ENCODE measurements at places on chromosomes 13 and 19.

GRCh38 chr19:4327877-4328242, 10.8 kb downstream of the STAP2 start:
- no peak for DNase-seq

DNA sequence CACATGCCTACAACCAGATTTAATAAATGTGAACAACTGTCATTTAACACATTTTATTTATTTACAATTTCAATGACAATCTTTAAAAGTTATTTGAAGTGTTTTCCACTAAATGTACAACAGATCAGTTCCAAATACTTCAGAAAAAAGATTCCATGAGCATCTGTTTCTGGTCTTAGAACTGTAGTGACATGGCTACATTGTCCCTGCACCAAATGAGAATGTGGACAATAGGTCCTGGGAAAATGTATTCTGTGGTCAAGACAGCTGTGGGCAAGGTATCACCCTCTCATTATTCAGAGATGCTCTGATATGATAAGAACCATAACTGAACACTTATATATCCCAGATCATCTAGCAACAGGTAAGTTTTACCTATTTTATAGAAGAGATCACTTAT, 43.7 kb downstream of the ELF1 start:
- no peak for DNase-seq

DNA sequence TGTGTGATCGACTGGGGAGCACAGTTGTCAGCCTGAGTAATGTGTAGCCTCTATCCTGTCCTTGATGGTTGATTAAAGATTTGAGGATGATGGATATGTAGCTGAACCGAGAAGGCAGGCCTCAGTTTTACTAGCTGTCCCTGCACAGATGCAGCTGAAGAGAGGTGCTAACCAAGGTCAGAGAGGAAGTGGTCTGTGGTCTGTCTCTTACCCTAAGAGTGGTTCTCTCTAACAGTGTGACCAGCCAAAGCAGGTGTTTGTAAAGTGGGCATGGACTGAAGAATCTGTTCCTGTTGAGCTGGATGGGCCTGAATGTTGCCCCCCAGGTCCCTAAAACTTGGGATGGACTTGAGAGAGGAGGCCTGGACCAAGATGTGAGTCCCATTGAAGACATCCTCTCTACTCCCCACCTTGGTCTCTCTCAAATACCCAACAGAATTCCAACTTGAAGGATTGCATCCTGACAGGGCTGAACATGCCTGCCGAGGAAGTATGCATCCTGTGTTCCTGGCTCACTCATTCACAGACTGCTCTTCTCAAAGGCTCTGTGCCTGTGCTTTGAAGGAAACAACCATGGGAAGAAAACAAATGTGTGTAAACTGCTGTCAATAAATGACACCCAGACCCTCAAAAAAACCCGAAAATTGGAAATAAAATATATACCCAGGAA, 223.8 kb downstream of the MAB21L1 start:
- DNase-seq, result no peak

GRCh38 chr13:113863524-113864272, at the start of gene GAS6:
TSS of gene GAS6 (minus strand) at chr13:113864076. CDS start at chr13:113863920, 156 bp downstream.
- DNase-seq, result peak; percentile 73

- no peak for DNase-seq
These were observed 148.6 kb downstream of the SLITRK6 start for GRCh38 chr13:85650613-85651012.

Data from D721Med (cell line).